Lung (tissue), 17 donors: ENCODE measurements at places on chromosomes 1 and 21. TPM values are rescaled to one million over a fixed set of nuclear protein-coding genes. Genes with fewer than 3 reads are reported as not detected.

- no peak for DNase-seq
- no peak overlapping the region for H3K27ac ChIP-seq
- H3K36me3 ChIP-seq, result no peaks in the 10 kb centered on the region
- no peaks in the 10 kb centered on the region for H3K27me3 ChIP-seq
- H3K4me3 ChIP-seq, result no peak overlapping the region
Observed at GRCh38 chr1:222210776-222211175, 337.1 kb downstream of the HHIPL2 start.

- peak; percentile 54 for DNase-seq
- no peaks in the 10 kb centered on the region for H3K27me3 ChIP-seq
- H3K4me3 ChIP-seq, result no peak overlapping the region
- no peaks in the 10 kb centered on the region for H3K4me1 ChIP-seq
- H3K27ac ChIP-seq, result no peak overlapping the region
- H3K36me3 ChIP-seq, result no peaks in the 10 kb centered on the region
Observed at GRCh38 chr1:152461544-152461943, 47.5 kb upstream of the CRNN start.

OR2T5 gene
- polyA plus RNA-seq, result not detected

PGLYRP4 gene
- 1.0 TPM for polyA plus RNA-seq
